Fibroblast of skin of abdomen (primary cell): ENCODE measurements at places on chromosomes 11 and 22.

DNA sequence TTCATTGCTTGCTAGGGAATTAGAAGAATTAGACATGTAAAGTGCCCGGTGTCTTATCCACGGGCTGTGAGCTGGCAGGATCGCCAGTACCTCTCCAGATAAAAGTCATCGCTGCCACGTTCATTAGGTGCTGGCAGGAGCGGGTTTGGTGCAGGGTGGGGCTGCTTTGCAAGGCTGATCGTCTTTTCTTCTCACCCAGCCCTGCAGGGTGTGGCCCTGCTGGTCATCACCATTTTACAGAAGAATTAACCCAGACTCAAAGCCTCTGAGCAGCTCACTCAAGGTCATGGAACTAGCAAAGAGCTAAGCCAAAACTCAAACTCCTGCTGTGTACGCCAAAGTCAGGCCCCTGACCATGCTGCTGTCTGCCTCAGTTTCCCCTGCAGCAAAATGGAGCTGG, 6.1 kb upstream of the FGF4 start:
- DNase-seq = no peak

- DNase-seq = no peak
Measured at GRCh38 chr11:35734669-35735410, 72.3 kb downstream of the TRIM44 start.

GRCh38 chr11:88544656-88545280, 207.2 kb upstream of the CTSC start:
- DNase-seq = peak; percentile 63

DNA sequence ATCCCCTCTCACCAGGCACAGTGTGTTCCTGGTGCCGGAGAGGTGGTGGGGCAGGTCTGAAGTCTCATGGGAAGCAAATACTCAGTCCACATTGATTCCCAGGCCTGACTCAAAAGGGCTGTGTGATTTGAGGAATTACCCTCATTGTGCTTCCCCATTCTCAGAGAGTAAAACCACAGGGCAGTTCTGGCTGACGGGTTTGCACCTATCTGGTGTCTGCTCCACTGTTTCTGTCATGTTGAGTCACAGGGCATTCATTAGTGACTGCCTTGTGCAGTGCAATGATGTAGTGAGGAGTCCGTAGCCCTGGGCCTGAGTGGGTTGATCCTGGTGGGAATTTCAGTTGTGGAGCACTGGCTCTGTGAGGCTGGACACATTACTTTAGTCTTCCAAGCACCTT, 85.2 kb upstream of the ARHGAP20 start:
- no peak for DNase-seq

GRCh38 chr11:8243458-8243857, 20.2 kb downstream of the LMO1 start:
- no peak for DNase-seq

DNA sequence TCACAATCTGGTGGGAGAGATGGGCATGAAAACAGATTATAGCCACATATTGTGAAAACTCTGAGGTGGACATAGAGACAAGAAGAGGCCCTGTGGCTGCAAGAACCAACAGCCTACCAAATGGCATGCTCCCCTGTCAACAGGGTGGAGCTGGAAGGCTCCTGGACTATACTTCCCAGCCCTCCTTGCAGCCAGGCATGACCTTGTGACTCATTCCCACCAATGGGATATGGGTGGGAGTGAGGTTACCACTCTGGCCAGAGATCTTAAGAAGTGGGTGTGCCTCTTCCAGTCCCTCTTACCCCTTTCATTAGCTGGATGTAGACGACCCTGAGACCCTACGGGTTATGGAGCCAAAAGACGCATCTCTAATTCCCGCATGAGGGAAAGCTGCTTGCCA, 126.4 kb upstream of the ZBED5 start:
- DNase-seq = no peak

DNA sequence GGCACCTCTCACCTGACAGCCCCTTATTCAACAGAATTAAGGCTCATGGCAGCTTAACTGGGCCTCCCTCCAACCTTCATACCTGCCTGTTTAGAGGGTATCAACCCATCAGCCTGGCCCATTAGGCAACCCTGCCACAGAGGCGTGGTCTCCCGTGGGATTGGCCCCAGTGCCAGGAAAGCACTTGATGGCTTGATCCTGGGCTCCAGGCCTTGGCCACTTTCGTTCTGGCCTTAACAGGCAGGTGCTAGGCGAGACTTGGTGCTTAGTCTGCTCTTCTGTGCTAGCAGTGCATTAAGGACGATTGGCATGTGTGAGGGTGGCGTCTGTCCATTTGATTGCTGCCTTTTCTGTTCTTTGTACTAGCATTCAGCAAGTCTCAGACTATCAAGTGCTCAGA, 75.2 kb downstream of the CABIN1 start:
- DNase-seq = no peak

DNA sequence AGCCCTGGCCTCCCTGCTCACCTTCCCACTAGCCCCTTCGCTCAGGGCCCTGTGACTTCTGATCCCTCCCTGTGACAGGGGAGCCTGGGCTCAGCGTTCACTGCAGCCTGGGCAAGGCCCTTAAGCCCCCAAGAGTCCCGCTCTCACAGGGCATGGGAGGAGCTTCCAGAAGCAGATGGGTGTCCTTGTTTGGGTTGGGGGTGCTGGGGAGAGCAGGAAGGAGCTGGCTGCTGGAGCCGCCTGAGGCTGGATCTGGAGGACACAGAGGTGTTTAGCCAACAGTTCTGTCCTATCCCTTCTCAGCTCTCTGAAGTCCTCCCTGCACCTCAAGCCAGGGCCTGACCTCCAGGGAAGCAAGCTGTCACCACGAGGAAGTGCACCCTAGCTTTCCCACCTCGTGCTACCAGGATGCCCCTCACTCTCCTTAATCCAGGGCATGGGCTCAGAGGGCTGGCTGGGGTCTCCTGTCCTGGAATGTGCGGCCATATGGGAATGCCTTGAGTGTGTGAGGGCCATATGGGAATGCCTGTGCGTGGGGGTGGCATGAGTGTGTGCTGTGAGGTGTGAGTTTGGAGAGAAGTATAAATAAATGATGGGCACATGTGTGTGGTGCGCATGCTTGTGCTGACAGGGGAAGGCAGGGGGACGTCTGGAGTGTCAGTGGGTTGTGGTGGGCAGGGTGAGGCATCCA, 25.0 kb upstream of the TUB start:
- DNase-seq = no peak

DNA sequence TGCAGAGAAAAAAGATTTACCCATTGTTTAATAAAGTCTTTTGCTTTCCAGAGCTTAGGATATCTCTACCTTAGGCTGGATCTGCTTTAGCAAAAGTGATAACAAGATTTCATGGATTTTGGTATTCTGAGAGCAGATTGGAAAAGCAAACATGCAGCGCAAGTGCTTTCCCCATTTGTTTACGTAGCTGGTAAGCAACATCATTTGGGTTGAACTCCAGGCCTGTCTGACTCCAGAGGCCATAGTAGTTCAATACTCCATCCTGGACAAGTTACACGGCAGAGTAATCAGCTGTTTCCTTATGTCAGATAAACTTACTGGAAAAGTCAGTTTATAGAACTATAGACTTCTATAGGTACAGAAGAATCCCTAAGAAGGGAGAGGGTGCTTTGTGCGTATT, 40.6 kb upstream of the TNRC6B start:
- DNase-seq = no peak

- no peak for DNase-seq
Measured at GRCh38 chr11:1126935-1127663, 30.7 kb upstream of the MUC5AC start.

DNA sequence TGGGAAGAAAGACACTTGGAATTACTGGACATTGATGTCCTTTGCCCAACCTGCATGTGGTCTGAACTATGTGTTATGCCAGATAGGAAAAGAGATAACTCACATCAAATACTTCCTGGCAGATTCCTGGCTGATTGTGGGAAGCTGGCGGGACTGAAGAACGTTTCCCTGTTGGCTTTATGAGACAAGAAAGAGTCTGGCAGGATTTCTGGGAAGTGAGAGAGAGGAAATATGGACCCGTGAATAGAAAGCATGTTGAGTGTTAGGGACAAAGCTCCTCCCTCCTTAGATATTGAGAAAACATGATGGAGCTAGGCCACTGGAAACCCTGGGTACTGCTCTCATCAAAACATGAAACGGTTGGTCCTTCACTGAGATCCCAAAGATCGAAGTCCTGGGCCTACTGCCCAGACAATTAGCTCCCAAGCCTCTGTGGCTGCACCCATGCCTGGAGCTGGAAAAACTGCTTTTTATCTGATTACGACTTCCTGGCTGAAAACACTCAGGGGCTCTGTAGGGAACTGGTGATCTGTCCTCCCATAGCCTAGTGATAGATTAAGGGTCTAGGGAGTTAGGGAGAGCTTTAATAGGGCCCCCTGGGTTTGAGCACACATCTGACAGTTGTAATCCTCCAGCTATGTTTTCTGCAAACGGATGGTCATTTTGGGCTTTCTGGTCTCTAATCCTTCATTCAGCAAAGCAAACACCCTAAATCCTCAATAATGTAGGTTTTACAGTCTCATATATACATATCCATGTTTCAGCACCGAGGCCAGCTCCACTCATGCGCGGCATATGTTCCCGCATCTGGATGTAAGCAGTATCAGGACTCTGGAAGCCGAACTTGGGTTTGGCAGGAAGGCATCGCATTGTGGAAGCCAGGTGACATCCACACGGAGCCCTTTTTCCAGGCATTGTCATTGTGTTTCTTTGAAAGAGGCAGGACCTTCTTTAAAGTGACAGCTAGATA, 6.1 kb upstream of the B3GAT1 start:
- DNase-seq = peak; percentile 25

DNA sequence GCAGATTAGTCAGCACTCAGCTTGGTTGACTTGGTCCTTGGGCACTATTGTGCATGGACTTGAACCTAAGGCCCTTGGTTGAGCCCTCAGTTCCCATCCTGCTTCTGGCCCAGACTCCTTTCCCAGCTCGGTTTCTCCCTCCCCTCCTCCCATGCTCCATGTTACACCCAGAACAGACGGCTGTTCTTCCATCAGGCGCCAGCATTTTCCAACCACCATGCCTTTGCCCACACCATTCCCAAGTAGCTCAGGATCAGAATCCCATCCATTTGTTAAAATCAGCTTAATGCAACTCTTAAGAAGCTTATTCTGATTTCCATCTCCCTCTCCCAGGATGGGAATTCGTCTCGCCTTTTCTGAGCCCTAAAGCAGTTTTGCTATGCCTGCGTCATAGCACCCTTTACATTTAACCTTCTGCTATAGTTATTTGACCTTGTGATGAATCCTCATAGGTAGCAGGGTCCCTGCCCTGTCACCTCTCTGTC, 110.7 kb downstream of the MICAL2 start:
- no peak for DNase-seq

- no peak for DNase-seq
Measured at GRCh38 chr11:114230031-114230704, 66.0 kb upstream of the NNMT start.

- DNase-seq = no peak
Measured at GRCh38 chr22:41976961-41977566, 7.8 kb downstream of the SEPTIN3 start.

DNA sequence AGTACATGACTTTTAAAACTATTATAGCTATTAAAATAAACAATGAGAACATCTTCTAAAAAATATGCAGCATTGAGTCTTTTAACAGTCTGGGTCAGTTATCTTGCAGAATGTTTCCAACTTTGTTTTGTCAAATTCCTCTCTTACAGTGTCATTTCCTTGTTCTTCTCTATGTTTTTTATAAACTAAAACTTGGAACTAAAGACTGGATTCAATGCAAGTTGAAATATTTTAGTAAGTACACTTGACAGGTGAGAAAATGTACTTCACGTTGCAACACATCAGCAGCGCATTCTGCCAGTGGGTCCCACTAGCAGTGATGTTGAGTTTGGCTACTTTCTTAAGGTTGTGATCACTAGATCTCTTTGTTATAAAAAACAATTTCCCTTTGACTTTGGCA, 1407.6 kb upstream of the RAG2 start:
- peak; percentile 43 for DNase-seq

GRCh38 chr11:127035824-127036223, 35.3 kb upstream of the KIRREL3 start:
- peak; percentile 22 for DNase-seq

- DNase-seq = peak; percentile 33
Measured at GRCh38 chr11:81237139-81237538, 1496.5 kb downstream of the FAM181B start.

GRCh38 chr22:17694193-17694592, 55.6 kb downstream of the BCL2L13 start:
- DNase-seq = no peak

GRCh38 chr22:19497245-19497644, 17.5 kb downstream of the CDC45 start:
- peak; percentile 49 for DNase-seq

DNA sequence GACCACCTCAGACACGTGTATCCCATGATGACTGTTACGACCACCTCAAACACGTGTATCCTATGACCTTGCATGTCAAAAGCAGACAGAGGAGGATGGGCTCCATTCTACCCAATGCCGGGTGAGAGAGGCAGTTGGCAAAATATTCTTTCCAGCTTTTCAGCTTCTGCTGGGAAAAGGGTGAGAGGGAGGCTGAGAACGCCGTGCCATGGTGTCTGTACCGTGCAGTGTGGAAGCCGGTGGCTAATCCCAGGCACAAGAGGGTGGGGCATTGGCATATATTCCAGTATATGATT, 1478.4 kb downstream of the TBC1D22A start:
- no peak for DNase-seq

- no peak for DNase-seq
Measured at GRCh38 chr11:36123336-36124101, 165.7 kb downstream of the COMMD9 start.

DNA sequence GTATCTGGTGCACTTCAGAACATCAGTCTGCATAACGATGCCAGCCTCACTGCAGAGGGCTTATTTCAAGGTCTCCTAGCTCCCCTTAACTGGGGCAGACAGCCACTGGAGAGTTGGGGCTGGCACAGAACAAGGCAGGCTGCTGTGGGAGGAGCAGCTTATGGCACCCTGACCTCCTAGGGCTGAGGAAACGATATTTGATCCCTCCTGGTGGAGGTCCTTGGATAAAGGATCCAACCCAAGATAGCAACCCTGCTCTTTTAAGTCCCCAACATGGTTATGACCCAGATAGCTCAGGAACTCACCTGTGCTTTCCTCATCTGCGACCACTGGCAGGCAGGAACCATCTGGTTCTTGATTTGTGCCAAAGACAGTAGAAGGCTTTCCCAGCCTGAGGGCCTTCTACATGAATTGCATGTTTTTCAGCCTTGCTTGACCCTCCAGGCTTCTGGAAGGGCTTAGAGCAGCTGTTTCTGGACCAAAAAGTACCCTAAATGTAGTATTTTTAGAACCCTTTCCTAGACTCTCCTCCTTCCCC, 2.8 kb downstream of the TMEM109 start:
- DNase-seq = no peak

DNA sequence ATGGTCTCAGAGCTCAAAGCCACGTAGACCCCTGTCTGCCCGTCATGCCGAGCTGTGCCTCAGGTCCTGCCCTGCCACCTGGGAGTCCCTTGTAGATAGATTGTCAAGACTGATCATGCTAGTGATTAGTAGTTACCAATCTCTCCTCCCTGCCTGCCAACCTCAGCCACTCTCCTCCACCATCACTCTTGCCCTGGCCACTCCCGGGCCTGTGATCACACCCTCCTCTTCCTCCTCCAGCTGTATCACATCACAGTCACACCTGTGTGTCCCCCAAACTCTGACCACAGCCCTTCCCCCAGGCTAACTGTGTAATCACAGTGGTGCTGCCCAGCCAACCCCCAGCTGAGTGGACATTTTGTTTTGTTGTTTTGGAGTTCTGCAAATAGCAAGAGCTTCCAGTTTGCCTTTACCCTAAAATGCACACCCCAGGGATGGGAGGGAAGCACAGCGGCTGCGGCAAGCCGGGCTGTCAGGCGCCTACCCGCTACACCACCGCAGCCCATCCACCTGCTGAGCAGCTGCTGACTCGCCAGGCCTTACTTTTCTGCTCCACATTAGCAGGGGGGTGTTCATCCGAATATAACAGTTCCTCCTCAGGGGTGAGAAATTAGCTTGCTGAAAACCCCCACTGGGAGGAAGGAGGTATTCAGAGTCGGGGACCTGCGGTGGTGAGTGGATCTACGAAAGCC, 45.8 kb downstream of the LRFN4 start:
- no peak for DNase-seq
